Midbrain (tissue), 1 donor: ENCODE measurements at places on chromosomes 3 and 15.

- no peak for DNase-seq
Observed at GRCh38 chr15:31034152-31034551, 42.7 kb upstream of the MTMR10 start.

GRCh38 chr15:62616746-62617145 is 425.8 kb upstream of the TPM1 start:
- DNase-seq = no peak

DNA sequence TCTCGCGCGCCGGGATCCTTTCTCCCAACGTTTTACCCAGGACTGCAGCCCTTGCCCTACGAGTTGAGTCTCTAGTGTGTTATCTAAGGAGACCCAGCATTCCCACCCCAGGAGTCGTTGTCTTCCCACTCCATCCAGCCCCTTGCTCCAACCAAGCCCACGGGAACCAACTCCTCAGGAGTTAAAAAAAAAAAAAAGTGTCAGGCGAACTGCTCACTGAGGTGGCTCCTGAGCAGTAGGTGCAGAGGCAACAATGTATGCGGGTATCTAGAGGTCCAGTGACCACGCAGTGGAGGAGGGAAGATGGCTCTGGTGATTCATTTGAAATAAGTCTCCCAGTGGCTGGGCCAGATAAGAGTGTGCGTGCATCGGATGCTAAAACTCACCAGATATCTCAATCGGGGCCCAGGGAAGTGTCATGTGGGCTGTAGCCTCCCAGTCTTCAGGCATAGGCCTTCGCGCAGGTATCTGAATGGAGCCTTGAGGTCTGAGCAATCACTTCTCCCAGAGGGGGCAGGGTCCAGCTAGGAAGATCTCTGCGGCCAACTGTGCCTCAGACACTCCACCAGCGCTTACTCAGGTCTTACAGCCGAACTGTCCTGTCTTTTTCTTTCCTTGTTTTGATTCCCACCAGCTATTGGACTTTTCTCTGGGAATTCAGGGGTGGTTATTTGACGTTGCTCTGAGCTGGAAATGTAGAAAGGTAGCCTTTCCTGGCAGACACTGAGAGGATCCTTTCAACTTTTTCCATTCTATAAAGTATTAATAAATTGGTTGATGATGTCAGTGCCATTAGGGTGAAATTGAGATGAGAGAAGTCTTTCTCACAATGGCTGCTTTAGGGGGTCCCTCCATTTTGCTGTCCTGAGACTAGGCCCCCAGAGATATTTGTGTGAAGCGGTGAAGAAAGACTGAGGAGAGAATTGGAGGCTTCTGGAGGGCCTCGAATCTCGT is 21.0 kb downstream of the ZIC4 start:
- DNase-seq = no peak

DNA sequence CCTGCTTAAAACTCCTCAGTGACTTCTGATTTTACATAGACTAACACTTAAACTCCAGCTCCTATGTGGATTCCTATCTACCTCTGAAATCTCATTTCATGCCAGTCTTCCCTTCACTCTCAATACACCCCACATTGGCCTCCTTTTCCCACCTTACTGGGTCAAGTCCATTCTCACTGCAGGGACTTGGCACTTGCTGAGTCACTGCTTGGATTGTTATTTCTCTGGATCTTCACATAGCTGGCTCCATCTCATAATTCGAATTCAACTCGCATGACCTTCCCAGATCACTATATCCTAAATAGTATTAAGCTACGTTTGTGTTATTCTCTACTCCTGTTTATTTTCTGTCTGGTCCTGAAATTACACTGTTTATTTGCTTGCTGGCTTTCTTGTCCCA is 59.6 kb upstream of the FRMD4B start:
- no peak for DNase-seq

DNA sequence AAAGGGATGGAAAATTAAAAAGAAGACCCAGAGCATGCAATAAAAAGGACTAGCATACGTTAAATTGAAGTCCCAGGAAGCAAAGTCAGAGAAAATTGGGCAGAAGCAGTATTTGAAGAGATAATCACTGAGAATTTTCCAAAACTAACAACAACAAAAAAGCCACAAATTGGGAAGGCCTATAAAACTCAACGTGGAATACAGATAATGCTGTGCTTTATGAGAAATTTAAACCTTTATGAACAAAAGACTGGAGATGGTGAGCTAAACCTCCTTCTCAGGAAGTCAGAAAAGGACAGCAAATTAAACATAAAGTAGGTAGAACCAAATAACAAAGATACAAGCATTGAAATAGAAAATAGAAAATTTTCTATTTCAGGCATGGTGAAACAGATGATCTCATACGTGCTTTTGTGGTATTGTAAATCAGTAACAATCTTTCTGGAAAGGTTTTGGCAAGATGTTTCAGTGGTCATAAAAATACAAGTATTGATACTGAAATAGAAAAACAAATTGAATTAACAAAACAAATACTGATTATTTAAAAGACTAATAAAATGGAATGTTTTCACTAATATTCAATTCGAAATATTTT is 55.6 kb downstream of the LYSMD4 start:
- no peak for DNase-seq
